ENCODE measurements at places on chromosomes 7 and 10.

- DNase-seq: no peak
Measured at GRCh38 chr10:131670341-131670740, 230.5 kb upstream of the PPP2R2D start.

- no peak for DNase-seq
Measured at GRCh38 chr10:11106621-11107374, 89.1 kb downstream of the CELF2 start.

- DNase-seq: peak; percentile 45
Measured at GRCh38 chr7:36128448-36129047, 24.5 kb upstream of the EEPD1 start.

- DNase-seq: no peak
Measured at GRCh38 chr10:48500771-48501170, 104.1 kb downstream of the ARHGAP22 start.

DNA sequence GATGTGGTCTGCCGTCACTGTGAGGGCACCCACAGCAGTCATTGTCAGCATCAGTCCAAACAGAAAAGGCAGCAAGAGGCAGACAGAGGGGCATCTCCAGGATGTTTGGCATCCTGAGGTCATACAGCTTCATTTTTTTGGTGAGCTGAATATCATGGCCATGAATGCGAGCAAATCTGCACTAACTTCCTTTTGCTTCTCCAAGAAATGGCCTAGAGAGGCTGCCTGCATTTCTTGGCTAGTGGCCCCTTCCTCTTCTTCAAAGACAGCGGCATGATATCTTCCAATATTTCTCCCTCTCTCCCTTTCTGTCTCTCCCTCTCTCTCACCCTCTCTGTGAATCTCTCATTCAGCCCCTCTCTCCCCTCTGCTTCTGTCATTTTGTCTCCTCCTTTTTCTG, 24.8 kb downstream of the FKBP6 start:
- DNase-seq: no peak

GRCh38 chr7:157405914-157406810, 69.4 kb downstream of the DNAJB6 start:
- no peak for DNase-seq

DNA sequence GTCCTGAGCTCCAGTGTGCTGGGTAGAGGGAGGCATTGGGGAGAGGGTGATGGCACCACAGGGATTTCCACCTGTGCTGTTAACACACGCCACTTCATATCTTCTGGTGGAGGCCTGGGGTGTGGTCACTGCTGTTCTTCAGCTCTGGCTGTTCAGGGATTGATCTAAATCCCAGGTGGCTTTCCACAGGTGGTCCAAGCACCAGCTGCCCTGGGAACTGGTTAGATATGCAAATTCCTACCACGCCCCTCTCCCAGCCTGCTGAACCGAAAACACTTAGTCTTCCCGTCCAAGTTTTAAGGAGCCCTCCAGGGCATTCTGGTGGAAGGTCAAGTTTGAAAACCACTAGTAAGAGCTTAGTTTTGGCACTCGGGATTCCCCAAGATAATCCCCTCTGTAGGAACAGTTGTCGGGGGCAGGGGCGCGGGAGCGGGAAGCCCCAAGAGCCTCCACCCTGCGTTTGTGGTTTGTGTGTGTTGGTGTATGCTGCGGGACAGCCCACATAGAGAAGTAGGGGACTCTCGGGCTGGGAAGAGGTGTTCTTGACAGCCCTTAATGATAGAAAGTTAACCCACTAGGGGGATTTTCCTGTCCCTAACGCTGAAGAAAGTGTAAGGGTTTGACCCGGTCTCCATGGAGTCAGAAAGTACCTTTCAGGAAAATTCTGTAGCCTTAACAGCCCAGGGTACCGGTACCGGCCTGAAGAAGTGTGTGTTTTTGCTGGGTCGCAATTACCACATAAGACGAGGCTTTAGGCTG, 5.1 kb downstream of the DEPP1 start:
- DNase-seq: no peak

DNA sequence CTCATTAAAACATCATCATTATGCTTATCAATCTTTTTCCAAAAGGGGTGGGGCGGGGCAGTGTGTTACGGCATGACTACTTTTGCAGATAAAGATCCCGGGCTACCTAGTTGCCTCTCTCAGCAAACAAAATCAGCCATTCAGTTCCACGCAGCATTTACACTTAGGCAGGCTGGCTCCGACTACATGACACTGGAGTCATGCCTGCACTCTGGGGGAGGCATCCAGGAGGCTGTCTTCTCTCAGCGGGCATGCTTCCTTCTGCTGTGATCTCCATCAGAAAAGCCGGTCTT, 193.9 kb upstream of the TCF7L2 start:
- DNase-seq: no peak

DNA sequence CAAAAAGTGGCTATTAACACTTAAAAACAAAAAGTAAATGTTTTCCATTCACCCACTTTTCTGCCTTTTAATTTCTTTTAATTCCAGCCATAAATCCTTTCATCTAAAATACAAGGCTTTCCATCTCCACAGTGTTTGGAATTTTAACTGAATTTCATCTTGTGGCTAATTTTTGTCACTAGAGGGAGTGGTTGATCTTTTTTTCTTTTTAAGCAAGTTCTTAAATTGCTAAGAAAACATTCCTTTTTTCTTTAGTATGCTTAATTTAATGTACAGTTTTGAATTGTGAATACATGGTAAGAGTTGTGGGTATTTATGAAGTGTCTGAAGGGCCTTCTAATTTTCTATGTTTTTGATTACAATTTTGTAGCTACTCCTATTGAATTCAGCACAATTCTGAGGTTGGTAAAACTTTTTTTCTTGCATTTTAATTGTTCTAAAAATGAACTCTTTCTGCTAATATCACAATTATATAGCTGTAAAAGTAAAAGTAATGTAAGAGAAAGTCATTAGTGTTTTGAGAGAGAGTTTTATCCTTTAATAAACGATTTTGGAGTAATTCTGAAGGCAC, 54.9 kb upstream of the ANK3 start:
- DNase-seq: peak; percentile 31

DNA sequence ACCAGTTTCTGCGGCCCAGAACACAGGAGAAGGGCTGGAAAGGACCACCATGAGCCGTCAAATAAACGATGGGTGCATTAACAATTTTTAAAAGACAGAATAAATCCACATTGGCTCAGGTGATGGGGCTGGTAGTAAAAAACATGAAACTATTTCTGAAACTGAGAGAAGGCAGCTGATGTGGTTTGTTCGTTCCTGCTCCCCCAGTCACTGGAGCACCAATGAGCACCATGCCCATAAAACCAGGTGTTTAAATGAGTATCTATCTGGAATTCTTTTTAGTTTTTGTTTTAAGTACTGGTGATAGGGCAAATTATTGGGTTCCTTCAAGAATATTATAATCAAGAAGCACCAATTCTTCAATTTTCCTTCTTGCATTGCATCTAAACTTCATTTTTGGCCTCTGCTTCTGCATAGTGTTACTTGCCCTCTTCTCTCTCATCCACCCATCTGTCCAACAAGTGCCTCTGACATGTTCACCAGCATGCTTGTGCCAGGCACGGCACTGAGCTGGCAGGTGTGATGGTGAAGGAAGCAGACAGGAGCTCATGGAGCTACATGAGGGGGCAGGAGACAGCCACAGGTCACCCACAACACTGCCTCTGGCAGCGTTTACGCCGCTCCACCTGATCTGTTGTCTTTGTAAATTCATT, 65.5 kb downstream of the LARP4B start:
- DNase-seq: no peak

DNA sequence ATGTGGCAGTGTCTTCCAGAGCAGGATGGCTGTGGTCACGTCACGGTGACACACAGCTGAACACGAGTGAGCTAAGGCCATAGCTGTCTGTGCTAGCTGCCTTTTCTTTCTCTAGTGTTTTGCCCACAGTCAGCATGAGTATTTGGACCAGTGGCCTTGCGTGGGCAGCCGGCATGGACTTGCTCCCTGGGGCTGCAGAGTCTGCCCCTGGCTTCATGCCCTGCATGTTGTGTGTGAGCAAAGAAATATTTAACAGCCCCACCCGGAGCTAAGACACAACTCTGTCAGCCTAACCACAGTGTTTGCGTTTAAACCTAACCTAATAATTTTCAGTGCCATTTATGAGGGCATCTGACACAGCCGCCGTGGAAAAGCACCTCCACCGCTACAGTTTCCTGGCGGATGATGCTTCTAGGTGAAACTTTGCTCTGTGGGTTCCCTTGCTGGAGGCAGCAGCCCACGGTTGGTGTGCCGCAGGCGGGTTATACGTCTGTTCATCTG, 14.6 kb downstream of the CHST12 start:
- DNase-seq: no peak

DNA sequence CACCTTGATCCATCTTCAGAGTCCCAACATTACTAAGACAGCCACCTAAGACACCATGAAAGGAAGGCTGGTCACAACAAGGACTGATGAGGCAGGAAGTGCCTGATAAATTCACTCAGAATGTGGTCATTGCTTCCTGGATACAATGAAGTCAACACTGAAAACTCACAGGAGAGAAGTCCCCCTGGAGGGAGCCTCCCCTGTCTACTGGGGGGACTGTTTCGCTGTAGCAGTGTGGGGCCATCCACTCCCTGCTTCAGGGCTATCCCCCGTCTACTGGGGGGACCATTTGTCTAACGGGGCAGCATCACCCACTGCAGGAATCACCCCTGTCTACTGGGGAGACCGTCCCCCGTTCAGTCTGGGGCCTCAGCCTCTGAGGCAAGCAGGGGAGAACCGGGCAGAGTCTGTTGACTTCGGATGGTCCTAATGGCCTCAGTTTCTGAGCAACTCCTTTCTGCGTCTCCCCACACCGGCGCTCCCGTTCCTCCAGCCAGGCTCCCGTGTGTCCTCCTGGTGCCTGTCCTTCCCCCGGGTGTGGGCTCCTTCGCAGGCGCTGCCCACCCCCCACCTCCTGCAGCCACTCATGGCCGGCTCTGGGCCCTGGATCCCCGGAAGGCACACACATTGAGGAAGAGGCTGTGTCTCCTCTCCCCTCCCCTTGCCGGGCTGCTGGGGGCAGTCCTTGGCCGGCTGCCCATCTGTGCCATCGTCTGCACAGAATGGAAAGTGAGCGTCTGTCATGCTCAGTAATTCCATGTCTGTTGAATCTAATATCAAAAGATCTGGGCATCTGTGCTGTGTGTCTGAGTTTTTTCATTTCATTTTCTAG, 59.9 kb upstream of the DNAJB6 start:
- peak; percentile 22 for DNase-seq

DNA sequence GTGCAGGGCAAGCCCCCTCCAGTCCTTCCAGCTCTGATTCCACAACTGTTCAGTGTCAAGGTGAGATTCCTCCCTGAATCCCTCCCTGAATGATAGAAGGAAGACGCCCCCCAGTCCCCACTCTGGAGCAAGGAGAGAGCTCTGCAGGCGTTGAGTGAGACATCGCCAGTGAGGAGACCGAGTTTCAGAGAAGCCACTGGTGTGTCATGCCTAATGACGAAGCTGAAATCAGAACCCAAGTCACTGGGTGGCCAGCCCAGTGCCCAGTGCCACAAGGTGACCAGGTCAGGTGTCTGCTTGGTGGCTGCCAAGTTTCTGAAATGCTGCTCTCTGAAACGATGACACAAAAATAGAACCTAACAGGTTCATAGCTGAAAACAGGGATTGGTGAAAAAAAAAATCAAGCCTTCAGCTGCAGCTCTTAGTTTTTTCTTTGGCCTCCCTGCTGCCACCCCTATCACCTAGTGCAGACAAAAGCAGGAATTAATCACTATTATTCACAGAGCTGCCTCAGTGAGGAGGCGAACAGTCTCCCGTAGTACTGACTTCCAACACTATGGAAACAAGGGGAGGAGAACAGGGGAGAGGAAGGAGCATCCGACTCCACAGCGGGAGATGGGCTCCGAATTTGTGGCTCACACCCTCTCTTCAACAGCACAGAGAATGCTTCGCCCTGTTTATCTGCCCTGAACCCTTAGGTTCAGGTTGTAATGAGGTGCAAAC, 153.5 kb downstream of the ARHGAP12 start:
- DNase-seq: no peak

GRCh38 chr7:136173874-136174273, 196.7 kb upstream of the MTPN start:
- DNase-seq: no peak

DNA sequence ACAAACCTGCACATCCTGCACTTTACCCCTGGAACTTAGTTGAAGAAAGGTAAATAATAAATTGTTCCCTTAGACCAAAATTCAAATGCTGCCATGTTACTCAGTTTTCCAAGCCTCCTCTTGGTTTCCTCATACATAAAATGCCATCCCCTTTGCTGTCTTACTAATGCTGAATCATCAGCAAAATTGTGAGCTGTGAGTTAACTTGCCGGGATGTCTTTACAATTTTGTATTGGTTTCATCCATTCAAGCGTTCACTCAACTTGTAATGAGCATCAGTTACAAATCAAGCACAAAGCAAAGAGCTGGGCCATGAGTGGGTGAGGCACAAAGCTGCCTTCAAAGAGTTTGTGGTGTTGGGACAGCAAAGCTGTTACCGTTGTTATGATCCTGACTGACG, 395.8 kb upstream of the ZMIZ1 start:
- DNase-seq: no peak

- peak; percentile 90 for DNase-seq
Measured at GRCh38 chr7:142927085-142927745, 6.3 kb downstream of the TRPV5 start.

DNA sequence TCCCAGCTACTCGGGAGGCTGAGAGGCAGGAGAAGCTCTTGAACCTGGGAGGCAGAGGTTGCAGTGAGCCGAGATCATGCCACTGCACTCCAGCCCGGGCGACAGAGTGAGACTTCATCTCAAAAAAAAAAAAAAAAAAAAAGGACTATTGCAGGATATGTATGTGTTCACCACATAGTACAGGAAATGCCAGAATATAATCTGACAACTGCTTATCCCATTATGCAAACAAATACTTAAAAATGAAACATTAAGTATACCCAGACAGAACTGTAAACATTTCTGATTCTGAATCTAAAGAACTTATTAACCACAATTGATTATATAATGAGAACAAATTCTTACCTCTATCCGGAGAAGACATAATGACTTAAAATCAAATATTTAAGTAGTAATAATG, 18.7 kb downstream of the DKK1 start:
- no peak for DNase-seq

DNA sequence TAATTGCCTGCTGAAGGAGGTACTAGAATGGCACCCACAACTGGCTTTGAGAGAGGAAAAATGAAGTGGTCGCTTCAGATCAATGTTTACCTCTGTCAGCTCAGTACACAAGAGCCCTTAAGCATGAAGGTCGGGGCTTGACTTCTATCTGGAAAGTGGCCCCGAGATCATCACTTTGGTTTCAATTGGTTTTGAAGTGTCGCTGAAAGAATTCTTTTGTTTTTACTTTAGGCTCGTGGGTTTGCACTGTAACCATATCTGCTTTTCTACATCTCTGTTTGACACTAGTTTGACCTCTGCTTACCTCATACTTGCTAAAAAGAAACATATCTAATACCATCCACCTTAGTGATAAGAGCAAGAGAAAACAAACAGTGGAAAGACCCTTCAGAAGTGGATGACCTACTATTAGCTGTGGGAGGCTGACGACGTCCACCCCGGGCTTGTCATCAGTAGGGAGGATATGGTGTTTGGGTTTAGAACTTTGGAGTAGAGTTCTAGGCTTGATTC, 361.8 kb downstream of the GATA3 start:
- DNase-seq: no peak

DNA sequence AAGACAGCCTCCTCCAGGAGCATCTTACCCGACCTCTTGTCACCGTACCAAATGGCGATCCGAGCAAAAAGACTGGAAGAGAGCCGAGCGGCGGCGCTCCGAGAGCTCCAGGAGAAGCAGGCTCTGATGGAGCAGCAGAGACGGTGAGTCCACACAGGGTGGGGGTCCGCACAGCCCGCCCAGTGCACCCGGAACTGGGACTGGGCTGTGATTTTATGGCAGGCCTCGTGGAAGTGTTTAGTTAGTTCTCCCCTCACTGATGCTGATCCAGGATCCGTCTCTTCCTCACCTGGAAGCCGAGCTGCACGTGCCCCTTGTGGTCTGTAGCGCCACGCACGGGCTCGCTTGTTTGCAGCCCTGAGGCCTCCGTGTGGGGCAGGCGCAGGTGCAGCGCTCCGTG, 19.6 kb downstream of the LRRC27 start:
- no peak for DNase-seq

Measured in inflammatory macrophage (primary cell).